ENCODE measurements at places on chromosomes 1 and 21. TPM values are rescaled to one million over a fixed set of nuclear protein-coding genes. Genes with fewer than 3 reads are reported as not detected.

GRCh38 chr1:63115527-63115926 lies 206.8 kb upstream of the FOXD3 start:
- no peak for DNase-seq

DNA sequence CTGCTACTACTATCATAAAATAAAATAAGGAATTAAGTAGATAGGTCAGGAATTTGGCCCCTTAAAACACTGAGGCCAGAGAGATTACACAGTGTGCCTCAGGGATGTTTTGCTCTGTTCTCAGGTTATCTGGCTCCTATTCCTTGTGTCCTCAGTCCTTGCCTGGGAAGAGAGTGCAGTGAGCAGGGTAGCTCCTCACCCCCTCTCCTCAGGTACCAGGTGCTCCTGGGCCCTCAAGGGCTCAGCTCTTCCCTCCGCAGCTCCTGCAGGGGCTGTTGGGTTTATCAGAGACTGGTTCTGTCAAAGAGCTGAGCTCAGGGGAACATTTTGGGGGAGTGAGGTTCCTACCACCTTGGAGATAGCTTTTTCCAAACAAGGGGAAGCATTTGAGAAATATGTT lies 20.1 kb upstream of the COQ8A start:
- no peak for DNase-seq

DNA sequence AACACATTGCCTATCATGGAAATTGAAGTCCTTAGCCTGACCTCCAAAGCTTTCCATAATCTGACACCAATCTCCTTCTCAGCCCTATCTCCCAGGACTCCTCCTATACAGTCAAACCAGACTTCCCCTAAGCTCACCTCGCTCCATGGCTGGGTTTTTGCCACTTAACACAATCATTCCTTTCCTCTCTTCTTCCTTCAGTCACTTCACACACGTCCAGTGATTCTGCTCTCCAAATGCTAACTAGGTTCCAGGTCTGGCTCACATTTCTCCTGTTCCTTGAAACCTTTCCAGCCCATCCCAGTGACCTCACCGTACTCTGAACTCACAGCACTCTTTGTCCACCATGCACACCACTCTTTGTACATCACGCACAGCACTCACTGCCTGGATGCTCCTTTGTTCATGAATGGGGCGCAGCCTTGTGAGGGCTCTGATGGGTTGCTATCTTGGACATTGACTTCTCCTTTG lies 98.4 kb downstream of the GLUL start:
- DNase-seq = no peak

GRCh38 chr1:3653286-3653618 lies 936 bp downstream of the TP73 start:
- no peak for DNase-seq

GRCh38 chr1:156767879-156768604 lies 707 bp downstream of the PRCC start:
- peak; percentile 63 for DNase-seq

- DNase-seq = no peak
Observed at GRCh38 chr1:225695578-225696337, 42.8 kb upstream of the ENAH start.

DNA sequence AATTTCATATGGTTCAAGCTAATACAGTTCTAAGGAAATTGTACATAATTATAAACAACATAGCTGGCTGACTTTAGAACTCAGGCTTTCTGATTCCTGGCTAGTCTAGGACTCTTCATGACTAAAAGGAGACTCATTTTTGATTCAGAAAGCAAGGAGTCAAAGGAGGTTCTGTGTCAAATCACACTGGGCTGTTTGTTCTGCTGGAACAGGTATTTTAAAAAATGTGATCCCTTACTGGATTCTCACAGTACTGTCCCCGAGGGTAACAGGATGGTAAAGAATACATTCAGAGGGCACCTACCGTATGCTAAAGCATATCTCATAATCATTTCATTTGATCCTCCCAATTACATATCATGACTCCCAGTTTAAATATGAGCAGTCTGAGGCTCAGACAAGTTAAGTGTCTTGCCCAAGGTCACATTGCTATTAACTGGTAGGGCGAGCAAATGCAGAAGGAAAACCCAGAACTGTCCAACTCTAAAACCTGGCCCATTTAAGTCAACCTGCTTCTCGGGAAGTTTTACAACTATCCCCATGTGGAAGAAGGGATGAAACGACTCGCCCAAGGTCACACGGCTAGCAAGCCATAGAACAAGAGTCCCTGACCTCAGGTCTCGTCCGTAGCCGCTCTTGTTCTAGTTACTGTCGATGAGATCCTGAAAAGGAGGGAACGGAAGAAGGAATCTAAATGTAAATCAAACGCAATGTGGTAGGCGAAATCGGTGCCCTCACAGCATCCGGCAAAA lies 675 bp downstream of the MYSM1 start:
- DNase-seq = no peak

GRCh38 chr1:19534281-19534680 lies 48.9 kb upstream of the CAPZB start:
- DNase-seq = no peak

GRCh38 chr21:16195538-16195910 lies 465.7 kb downstream of the USP25 start:
- DNase-seq = no peak

- DNase-seq = no peak
Observed at GRCh38 chr1:145995148-145995881, 1.1 kb downstream of the TXNIP start.

GRCh38 chr1:168000656-168001055 lies 63.8 kb upstream of the MPC2 start:
- DNase-seq = no peak

GRCh38 chr1:116544588-116545358 lies 26.1 kb downstream of the CD58 start:
- DNase-seq = no peak

GRCh38 chr1:6345460-6345859 lies 48.1 kb downstream of the ACOT7 start:
- DNase-seq = no peak

DNA sequence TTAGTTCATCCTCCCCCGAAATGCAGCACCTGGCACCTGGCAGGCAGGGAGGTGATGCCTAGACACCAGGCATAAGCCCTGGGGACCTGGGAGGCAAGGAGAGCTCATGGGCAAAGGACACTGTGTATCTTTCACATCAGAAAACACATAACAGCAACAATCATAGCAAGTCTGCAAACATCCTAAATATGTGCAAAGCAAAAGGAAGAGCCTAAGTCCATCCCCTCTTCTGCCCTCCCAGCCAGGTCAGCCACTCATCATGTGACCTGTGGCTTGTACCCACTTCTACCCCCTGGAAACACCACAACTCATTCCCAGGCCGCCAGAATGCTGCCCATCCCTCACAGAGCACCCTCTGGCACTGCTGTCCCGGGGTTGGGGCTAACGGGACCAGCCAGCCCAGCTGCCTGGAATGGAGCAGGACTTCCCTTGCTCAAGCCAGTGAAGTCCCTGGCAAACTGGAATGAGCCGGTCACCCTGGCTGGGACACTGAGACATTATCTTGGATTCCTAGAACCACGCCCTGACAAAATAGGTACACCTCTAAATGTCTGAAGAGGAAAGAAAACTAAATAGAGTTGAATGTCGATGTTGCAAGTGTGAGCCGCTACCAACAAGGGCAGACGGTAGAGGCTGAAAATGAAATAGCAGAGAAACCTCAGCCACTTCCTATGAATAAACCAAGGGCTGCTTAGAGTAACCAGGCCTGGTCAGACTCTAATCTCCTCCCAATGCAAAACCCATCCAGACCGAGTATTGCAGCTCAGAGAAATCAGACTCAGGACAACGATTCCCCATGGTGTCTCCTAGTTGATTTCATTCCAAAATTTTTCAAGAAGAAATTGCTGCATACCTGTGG lies 29.4 kb downstream of the TMPRSS2 start:
- DNase-seq = no peak

GRCh38 chr1:15304708-15305467 lies 57.9 kb downstream of the FHAD1 start:
- DNase-seq = peak; percentile 79

DNA sequence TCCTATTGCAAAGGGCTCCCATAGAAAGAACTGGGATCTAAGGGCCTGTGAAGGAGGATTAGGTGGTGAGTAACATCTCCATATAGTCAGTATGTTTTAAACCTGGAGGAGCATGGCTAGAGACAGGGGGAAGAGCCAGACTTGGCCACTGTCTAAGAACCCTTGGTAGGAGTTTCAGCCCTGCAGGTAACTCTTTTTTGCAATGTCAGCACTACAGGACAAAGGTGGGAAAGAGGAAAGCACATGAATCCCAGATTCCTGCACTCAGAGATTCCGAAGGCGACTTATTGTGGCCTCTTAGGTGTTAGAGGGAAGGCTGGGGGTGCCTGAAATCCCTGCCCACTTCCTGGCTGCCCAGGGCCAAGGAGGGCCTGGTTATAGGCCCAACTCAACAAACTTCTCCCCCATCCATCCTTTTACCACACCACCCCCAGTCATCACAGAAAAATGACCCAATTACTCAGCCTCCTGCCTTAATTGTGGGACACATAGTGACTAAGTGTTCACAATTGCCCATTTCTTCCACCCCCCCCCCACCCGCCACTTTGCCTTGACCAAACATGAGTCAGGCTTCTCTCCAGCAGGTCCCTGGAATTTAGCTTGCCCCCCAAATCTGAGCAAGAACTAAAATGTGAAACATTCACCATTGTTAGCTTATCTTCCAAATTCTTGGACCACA lies 1.9 kb upstream of the NTNG1 start:
- no peak for DNase-seq

DNA sequence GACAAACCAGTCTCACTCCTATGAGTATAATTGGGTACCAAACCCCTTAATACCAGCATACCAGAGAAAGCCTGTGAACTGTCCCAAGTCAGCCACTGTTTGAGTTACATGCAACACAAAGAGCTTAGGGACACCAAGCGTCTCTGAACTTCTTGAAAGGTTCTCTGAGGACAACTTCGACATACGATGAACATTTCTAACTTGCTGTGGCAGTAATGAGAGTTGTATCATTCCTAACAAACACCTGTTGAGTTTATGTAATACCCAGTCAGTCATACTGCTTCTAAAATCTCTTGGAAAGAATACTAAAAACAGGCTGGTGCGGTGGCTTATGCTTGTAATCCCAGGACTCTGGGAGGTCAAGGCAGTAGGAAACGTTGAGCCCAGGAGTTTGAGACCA lies 18.4 kb downstream of the CCT8 start:
- DNase-seq = no peak

Gene CLDN8
- not detected for total RNA-seq

Gene PGLYRP3
- not detected for total RNA-seq

Gene SLFNL1
- total RNA-seq = 0.22 TPM

Gene MYCL
- total RNA-seq = 1.2 TPM

Gene SYCP1
- total RNA-seq = not detected

Gene SPRR3
- total RNA-seq = not detected

Data from Right ventricle myocardium superior (tissue), 1 donor.